Progenitor cell of endocrine pancreas (in vitro differentiated cells): ENCODE measurements at places on chromosomes 5 and 9. TPM values are rescaled to one million over a fixed set of nuclear protein-coding genes. Genes with fewer than 3 reads are reported as not detected.

The ARL10 gene
- total RNA-seq = 24.5 and 29.5 TPM in 2 replicates

DNA sequence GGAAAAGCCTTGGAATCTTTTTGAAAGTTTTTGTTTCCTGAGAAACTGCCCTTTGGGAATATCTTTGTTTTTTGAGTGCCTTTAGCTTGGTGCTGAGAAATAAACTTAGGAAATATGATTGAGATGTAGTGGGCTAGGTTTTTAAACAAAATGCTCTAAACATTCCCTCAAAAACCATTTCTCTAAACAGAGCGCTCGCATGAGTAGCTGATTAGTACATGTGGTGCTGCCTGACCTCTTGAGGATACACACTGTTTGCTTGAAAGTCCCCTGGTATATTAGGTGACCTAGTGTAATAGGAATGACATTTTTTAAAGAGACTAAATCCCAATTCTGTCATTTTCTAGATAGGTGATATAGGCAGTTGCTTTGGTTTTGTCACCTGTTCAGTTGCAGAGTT, 132.3 kb downstream of the ADAMTSL1 start:
- H3K36me3 ChIP-seq = no peaks in the 10 kb centered on the region
- H3K27me3 ChIP-seq = no peaks in the 10 kb centered on the region
- H3K4me3 ChIP-seq = no peak overlapping the region
- no peak overlapping the region for H3K27ac ChIP-seq
- H3K4me1 ChIP-seq = peaks cover 4% of the 10 kb centered on the region
- no peak for DNase-seq

DNA sequence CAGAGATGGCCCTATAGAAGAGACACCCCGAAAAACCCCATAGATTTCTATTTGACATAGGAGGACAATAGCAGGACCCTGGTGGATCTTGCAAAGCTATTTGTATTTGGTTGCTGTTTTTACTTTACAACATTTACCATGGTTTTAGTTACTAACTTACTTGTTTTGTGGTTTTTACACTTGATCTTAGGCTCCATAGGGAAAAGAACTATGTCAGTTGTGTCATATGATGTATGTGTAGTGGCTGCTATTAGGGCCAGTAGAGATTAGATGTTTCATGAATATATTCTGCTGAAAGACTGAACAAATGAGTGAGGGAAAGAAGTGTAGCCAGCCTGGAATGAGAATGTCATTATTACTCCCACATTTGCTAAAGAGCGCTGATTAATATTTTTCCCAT, 388.1 kb downstream of the SEMA5A start:
- H3K4me3 ChIP-seq = no peak overlapping the region
- H3K27ac ChIP-seq = no peak overlapping the region
- H3K4me1 ChIP-seq = peaks cover 6% of the 10 kb centered on the region
- no peak for DNase-seq
- no peaks in the 10 kb centered on the region for H3K36me3 ChIP-seq
- peaks cover 6% of the 10 kb centered on the region for H3K27me3 ChIP-seq

DNA sequence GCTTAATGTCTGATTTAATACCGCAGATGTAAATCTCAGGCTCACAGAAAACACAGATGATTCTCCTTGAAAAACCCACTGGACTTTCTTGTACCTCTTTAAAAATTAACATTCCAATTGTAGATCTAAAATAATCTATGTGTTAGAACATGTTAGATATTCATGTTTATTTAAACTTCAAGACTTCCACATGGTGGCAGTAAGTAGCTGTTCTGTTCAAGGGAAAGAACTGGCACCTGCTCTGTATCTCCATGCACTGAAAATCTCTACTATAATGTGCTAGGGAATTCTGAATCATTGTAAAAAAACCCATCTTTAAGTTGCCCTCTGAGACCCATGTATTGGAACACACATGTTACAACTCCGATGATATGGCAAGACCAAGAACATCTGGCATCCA, 366.9 kb downstream of the DMRTA1 start:
- H3K36me3 ChIP-seq = no peaks in the 10 kb centered on the region
- no peak overlapping the region for H3K27ac ChIP-seq
- no peaks in the 10 kb centered on the region for H3K27me3 ChIP-seq
- no peaks in the 10 kb centered on the region for H3K4me1 ChIP-seq
- no peak overlapping the region for H3K4me3 ChIP-seq

The MED27 gene
- total RNA-seq = 25.1 and 28.2 TPM in 2 replicates
